ENCODE measurements at places on chromosomes 6 and 20.

DNA sequence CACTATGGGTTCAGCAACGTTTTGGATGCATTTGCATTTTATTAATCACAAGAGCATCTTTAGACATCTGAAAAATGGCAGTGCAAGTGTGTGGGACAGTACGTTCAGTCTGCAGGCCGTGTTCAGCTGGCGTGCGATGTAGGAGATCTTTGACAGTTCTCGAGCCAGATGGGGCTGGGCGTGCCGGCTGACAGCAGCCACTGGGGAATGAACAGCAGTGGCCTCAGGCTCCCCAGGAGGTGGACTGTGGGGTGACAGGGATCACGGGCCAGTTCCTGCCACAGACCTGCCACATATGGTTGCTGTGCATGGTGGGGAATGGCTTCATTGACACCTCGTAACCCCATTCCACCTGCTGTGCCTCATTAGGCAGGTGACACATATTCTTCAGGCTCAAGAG is 16.4 kb upstream of the MLN start:
- DNase-seq, result no peak

- DNase-seq, result no peak
Observed at GRCh38 chr6:137893726-137894125, 26.7 kb downstream of the TNFAIP3 start.

- DNase-seq, result no peak
Observed at GRCh38 chr20:433300-433975, 25.3 kb downstream of the RBCK1 start.

DNA sequence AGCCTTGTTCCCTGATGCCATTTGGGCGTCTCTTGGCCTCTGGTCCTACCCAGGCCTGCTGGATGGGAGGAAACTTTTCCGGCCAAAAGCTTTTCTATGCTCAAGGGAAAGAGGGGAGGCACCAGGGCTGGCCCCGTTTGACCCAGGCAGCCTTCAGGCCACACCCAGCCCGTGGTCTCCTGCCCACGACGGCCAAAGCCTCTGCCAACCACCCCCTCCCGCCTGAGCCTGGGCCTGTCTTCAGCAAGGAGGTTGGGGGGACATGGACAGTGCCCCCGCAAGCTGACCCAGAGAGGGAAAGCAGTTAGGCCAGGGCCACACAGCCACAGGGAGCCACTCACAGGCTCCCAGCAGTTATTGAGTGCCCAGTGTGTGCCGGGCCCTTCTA is 49.5 kb downstream of the SRC start:
- DNase-seq, result no peak

GRCh38 chr20:52003415-52003814 is 188.2 kb downstream of the ZFP64 start:
- DNase-seq, result no peak

GRCh38 chr6:104940893-104941728 is 15.8 kb upstream of the LIN28B start:
- DNase-seq, result no peak
